ENCODE measurements at places on chromosomes 4 and X. TPM values are rescaled to one million over a fixed set of nuclear protein-coding genes. Genes with fewer than 3 reads are reported as not detected.

The SASH3 gene
- not detected for total RNA-seq

The CPZ gene
- 36.2 TPM for total RNA-seq

The MAGED4 gene
- total RNA-seq, result 0.41 TPM

The GPRIN3 gene
- total RNA-seq, result 19.5 TPM

The NAP1L2 gene
- 26.5 TPM for total RNA-seq

DNA sequence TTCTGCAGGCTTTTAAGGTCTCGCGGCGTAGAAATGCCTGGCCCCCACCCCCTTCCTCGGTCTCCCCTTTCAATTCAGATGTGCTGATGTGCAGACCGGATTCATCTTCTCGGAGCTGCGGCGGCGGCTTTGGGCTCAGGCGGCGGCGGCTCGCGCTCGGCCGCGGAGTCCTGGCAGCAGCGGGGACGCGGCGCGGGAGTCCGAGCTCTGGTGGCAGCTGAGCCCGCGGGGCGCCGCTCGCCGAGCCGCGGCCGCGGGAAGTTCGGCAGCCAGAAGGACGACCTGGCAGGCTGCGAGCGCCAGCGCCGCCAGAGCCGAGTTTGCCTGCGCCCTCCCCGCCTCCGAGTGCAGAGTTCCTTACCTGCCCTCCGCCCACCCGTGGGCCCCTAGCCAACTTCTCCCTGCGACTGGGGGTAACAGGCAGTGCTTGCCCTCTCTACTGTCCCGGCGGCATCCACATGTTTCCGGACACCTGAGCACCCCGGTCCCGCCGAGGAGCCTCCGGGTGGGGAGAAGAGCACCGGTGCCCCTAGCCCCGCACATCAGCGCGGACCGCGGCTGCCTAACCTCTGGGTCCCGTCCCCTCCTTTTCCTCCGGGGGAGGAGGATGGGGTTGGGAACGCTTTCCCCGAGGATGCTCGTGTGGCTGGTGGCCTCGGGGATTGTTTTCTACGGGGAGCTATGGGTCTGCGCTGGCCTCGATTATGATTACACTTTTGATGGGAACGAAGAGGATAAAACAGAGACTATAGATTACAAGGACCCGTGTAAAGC lies 448 bp downstream of the TLL1 start:
- peak; percentile 64 for ATAC-seq

DNA sequence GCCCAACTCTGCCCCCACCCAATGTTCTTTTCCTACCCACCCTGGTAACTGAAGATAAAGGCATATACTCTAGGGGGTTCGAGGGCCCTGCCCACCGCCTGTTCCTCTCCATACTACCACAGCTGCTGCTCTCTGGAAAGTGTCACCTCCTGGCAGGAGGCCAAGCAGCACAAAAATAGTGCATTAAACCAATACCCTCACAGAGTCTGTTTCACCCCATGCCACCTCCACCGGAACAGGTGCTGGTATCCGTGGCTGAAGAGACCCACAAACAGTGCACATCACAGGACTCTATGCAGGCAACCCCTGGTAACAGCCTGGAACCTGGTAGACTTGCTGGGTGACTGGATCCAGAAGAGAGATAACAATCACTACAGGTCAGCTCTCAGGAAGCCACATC lies 85.1 kb upstream of the CTSO start:
- ATAC-seq, result no peak
